ENCODE measurements at places on chromosomes 6 and 20.

- DNase-seq, result no peak
Measured at GRCh38 chr6:4892785-4893485, 110.9 kb downstream of the RPP40 start.

DNA sequence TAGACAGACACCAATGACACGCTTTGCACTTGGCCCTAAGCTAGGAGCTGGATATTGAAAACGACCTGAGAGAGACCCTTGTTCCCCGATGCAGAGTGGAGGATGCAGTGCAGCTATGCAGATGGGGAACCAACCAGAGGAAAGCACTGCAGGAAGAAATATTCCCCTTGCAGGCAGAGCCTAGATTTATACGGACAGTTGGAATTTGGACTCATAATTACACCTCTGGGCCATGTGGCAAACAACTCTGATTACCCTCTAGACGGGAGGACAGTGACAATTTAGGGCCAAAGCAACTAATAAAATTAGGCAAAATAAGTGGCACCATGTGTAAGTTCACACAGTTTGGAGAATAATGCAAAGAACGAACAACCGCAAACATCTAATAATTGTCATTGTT lies 12.3 kb downstream of the PMEPA1 start:
- DNase-seq, result no peak

GRCh38 chr20:9508240-9508661 lies 6.1 kb upstream of the LAMP5 start:
- DNase-seq, result no peak

DNA sequence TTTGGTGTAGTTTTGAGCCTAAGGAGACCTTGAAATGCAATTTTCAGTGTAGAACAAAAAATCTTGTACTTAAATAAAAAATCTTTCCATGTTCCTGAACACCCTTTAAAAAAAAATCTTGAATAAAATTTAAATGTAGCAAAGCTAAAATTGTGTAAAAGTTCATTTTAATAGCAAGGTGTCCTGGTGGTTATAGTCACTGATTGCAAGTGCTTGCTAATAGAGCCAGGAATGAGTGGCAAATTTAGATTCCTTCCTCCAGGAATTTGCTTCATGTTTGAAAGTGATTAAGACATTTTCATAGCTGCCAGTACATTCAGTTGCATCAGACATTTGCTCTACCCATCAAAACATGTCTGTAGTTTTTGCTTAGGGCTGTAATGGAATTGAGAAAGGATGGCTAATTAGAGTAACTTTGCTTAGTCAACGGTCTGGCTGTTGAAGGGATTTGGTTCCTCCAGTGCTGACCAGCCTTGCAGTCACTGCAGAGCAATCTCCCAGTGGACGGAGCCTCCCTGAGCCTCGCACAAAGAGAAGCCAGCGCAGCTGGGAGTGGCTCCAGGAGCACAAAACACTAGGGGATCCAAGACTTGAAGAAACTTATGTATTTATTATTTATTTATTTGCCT lies 36.5 kb downstream of the AKAP12 start:
- DNase-seq, result no peak

DNA sequence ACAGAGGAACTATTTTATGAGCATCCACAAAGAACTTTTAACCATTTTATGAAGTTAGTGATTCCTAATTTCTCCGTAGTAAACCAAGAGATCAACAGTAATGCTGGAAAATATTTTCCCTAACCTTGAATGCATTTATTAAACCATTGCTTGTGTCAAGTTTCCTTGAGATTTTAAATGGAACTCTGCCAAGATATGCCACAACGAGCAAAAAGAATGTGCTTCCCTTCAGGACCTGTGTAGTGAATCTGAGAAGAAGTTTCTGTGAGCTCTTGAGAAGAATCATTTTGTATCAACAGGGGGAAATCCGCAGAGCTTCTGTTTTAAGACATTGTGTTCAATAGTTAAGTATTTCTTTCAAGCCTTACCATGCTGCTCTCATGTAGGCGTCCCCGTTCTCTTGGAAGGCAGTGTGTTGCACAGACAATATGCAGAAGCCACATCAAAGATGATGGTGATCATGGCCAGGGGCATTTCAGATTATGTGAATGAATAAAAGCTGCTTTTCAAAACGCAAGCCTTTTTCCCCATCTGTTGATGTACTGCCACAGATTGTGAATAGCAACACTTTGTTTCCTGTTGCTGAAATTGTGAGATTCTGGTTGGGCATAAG lies 439.8 kb downstream of the BMP2 start:
- no peak for DNase-seq

GRCh38 chr6:18551228-18551627 lies 164.1 kb downstream of the RNF144B start:
- DNase-seq, result no peak

DNA sequence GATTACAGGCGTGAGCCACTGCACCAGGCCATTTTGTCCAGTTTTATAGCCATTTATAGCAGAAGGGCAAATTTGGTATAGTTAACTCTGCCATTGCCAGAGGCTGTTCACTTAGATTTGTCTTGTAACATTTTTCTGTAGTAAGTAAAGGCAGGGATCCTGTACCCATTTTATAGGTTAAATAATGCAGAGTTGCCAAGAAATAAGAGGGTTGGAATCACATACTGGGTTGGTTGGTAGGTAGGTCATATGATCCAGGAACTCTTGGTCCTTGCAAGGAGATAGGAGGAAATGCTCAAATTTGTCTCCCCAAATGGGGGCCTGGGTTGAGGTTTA lies 68.1 kb downstream of the SHLD1 start:
- DNase-seq, result no peak

- DNase-seq, result no peak
Measured at GRCh38 chr6:154268486-154268885, 88.1 kb downstream of the IPCEF1 start.

DNA sequence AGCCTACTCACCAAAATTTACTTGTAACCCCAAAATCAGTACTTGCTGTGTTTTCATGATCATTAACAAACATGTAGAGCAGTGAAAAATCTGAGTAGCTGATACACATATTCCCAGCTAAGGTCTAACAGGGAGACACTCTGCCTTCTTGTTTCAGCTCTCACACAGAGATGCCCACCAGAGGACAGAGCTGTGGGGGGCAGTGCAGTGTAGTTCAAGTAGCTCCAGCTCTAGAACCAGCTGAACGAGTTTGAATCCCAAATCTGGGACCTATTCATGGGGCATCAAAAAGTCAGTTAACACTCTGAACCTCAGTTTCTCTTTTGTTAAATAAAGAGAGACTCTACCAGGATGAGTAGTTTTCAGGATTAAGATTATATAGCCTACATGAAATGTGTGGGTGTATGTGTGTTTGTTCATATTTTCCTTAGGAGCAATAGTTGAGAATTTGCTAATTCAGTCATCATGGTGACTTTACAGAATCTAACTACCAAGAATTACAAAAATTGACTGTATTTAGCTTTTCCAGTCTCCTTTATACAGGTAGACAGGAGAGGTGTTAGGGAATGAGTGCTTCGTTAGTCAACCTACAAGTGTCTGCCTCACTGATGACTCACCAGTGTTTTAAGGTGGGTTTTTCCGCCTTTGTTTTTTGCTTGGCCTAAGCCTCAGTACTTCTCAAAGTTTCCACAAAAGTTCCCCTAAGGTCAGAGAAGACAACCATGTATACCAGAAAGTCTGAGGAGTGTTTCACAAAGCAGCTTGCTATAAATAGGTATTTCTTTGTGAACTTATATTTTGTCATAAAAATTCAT lies 164.0 kb upstream of the RUNX2 start:
- no peak for DNase-seq

- peak; percentile 59 for DNase-seq
Measured at GRCh38 chr6:141562851-141563763, 569.6 kb upstream of the GJE1 start.

- no peak for DNase-seq
Measured at GRCh38 chr6:157773248-157773773, 49.7 kb upstream of the SNX9 start.

DNA sequence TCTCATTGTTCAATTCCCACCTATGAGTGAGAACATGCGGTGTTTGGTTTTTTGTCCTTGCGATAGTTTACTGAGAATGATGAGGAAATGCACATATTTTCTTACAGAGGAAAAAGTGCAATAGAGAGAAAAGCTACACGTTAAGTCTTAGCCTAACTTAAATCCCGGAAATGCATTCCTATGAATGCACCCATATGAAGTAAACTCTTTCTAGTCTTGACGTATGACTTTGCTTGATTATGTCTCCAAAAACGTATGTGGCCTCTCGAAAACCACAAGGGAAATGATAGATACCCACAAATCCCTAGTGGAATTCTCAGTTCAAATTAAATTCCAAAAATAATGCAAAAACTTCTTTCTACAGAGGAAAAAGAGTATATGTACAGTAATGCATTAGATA lies 90.7 kb upstream of the SASH1 start:
- DNase-seq, result no peak

- no peak for DNase-seq
Measured at GRCh38 chr20:22320245-22320915, 264.0 kb downstream of the FOXA2 start.

GRCh38 chr6:16199804-16200203 lies 38.6 kb upstream of the GMPR start:
- DNase-seq, result peak; percentile 11

GRCh38 chr6:52415917-52416628 lies 4.1 kb upstream of the EFHC1 start:
- no peak for DNase-seq

DNA sequence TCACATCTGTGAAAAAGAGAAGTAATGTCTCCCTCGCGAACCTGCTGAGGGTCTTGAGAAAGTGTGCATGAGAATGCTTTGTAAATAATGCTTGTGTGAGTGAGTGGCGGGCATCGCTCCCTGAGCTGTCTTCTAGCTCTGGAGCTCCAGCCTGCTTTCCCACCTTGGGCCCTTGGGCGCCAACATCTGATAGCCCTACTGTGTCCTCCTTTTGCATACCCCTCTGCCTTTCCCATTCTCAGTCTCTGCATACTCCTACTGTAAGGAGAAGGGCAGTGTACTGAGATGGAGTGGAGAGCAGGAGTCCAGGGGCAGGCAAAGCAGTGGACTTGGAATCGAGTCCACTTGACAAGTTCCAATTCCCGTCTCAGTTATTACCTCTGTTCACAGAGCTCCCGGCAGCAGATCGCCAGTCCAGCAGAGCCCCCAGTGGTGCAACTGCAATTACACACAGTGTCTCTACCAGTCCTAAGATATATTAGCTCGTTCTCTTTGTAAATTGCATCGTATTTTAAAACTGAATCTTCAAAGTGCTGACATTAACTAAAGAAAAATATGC lies 847 bp upstream of the NCR2 start:
- no peak for DNase-seq

- no peak for DNase-seq
Measured at GRCh38 chr6:122666418-122666817, 56.2 kb downstream of the PKIB start.

DNA sequence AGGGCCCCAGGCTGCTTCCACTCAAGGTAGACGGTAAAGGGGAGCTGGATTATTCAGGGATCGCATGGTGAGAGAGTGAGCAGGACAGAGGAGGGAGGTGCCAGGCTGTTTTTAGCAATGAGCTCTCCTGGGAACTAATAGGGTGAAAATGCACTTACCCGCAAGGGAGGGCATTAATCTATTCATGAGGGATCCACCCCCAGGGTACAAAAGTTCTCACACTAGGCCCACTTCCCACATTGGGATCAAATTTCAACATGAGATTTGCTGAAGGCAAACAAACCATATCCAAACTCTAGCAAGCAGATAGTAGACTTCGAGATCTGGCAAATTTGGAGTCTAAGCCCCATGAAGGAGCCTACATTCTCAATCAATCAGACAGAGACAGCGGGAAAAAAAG lies 408.6 kb downstream of the RNF144B start:
- DNase-seq, result no peak

GRCh38 chr6:156866220-156867015 lies 89.2 kb downstream of the ARID1B start:
- DNase-seq, result no peak

GRCh38 chr20:49675368-49676151 lies 38.1 kb downstream of the B4GALT5 start:
- no peak for DNase-seq

GRCh38 chr6:70527071-70527737 lies 39.5 kb upstream of the SDHAF4 start:
- no peak for DNase-seq

GRCh38 chr6:90936286-90936685 lies 349.4 kb upstream of the MAP3K7 start:
- DNase-seq, result no peak

- no peak for DNase-seq
Measured at GRCh38 chr20:8161264-8162071, 29.4 kb downstream of the PLCB1 start.

DNA sequence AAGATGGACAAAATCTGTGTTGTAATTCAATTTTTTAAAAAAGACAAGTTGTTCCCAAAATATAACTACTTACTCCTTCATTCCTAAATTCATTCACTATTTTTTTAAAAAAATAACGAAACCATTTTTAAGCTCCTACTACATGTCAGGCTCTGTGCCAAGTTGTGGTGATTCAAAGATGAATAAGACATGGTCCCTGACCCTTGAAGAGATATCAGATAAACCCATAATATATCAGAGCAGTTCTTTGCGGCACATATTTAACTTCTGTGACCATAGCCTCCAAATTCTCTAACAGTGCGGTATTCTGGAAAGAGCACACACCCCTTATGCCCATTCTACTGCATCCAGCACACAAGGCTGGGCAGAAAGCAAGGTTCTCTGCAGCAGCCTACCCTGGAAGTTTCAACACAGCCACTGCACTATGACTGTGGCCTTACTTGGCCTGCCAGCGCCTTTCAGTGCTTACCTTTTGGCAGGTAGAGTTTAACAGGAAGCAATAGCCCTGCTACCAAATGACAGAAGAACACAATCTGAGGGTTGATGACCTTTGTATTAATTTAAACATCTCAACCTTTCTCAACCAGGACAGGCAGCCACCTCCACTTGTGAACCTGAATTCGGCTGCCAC lies 406.5 kb downstream of the BTBD9 start:
- DNase-seq, result no peak

DNA sequence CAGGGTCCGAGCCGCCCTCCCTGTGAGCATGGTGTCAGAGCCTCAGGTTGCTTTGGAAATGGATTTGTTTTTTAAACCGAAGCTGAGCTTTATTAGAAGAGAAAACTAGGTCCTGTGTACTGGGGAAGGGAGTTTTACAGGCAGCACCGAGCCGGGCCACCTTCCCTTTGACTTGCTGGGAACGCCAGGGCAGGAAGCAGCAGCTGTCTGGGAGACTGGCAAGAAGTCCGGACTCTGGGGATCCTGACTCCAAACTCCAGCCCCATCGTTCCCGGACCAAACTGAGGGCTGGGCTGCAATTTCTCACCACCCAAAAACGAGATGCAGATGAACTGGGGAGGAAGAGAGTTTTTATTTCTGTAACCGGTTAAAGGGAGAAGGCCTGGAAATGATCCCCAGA lies 214.9 kb upstream of the KCNG1 start:
- DNase-seq, result no peak

Measured in NCI-H1694 treated with DMSO at 0.1 percent for 48 hours (cell line).